ENCODE measurements at places on chromosomes 1 and 21.

GRCh38 chr1:1630191-1630964 lies 1.6 kb upstream of the MMP23B start:
- peak; percentile 91 for DNase-seq

GRCh38 chr1:68338081-68338480 lies 105.8 kb upstream of the WLS start:
- no peak for DNase-seq

- peak; percentile 2 for DNase-seq
Observed at GRCh38 chr21:30434033-30434631, 4.1 kb downstream of the KRTAP13-4 start.

DNA sequence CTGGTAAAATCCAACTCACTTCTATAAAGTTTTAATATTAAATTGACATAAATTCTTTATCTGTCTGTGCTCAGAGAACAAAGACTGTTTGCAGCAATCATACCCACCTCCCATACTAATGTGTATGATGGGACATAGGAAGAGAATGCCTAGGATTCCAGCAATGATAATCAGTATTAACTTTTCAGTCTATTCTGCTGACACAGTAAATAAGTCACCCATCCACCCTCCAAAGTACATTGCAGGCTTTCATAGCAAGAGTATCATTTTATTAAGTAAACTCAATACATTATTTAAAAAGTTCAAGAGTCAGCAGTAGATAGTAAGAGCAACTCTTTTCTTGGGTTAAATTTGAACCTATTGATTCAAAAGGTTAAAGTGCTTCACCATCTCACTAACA lies 8.8 kb downstream of the RBM34 start:
- DNase-seq = no peak

- DNase-seq = no peak
Observed at GRCh38 chr1:17185485-17185860, 19.5 kb upstream of the PADI1 start.

- no peak for DNase-seq
Observed at GRCh38 chr21:45492765-45493164, 49.5 kb downstream of the SLC19A1 start.

DNA sequence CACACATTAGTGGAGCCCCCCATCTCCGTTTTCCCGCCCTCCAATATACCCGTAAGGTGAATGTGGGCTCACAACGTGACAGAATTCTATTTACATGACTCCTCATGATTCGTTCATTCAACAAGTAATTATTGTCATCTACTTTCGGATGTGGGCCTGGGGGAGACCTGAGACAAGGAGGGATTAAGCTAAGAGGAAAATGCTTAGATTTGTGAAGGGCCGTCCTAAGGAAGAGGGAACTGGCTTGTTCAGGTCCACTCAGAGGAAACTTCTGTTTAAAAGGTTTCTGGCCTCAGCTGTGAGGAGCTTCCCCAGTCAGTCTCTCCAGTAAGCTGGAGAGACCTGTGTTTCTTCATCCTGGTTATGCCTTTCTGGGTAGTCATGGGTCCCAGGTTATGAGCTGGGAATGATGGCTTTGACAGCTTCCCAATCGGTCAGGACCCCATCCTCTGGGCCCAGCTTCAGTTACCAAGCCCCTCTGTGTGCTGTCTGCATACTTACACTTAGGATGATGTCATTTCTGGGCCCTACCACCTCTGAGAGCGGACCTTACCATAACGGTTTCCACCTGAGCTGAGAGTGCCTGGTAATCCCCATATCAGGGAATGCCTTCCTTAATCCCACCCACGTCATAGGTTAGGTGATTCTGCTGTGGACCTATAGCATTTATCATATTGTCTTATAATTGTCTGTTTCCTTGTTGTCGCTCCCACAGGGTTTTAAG lies 687 bp upstream of the ERI3 start:
- no peak for DNase-seq

- no peak for DNase-seq
Observed at GRCh38 chr1:85577419-85578320, 2.9 kb upstream of the CCN1 start.

DNA sequence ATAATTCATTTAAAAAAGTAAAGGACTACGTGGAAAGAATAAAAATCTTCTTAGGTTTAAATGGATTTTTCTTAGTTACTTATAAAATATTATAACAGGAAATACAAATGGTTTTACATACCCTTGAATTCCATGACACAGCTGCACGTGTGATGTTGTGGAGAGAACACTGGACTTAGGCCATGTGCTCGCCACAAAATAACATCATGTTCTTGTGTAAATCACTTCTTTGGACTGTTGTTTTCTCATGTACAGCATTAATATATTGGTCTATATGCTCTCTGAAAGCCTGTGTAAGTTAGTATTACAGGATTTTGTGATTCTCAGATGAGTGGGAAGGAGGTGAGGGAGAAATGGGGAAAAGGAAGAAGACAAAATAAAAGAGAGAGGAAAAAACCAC lies 228.2 kb downstream of the DNM3 start:
- DNase-seq = no peak

- no peak for DNase-seq
Observed at GRCh38 chr1:161085165-161085564, 4.2 kb downstream of the NECTIN4 start.

DNA sequence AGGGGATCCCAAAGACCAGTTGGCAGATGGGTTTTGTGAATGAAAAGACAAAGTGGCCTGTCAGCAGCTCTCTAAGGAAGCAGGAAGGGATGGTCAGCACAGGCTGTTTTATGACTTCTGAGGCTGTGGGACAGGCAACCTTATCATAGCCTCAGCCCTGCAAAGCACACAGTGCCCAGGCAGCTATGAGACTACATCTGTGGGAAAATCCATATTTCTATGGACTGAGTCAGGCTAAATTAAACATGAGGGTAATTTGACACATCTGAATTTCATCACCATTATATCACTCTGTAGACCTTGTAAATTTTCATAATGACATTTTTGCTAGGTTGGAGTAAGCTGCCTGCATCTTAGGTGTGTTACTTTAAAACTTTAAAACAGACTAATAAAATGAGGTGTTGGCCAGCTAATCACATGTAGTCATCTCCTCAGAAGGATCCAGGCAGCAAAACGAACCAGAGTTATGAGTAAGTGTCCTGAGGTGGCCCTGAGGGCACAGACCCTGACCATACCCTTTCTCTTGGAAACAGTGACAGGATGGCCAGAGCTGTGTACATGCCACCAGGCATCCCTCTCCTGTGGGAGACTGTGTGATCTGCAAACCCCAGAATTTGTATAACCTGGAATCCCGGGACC lies 14.6 kb downstream of the NGF start:
- no peak for DNase-seq

DNA sequence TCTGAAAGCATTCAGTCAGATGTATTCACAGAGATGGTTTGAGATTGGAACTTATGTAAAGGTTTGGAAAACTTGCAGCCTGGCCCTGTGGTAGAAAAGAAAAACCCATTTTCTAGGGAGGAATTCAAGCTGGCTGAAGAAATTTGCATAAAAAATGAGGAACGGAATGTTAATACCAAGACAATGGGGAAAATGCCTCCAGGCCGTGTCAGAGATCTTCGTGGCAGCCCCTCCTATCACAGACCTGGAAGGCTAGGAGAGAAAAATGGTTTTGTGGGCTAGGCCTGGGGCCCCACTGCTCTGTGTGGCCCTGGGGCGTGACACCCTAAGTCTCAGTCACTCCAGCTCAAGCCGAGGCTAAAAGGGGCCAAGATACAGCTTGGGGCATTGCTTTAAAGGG lies 26.7 kb downstream of the NME7 start:
- no peak for DNase-seq

GRCh38 chr1:98049370-98050135 lies 128.7 kb upstream of the DPYD start:
- DNase-seq = no peak

GRCh38 chr1:219441884-219442283 lies 171.0 kb downstream of the ZC3H11B start:
- DNase-seq = no peak

DNA sequence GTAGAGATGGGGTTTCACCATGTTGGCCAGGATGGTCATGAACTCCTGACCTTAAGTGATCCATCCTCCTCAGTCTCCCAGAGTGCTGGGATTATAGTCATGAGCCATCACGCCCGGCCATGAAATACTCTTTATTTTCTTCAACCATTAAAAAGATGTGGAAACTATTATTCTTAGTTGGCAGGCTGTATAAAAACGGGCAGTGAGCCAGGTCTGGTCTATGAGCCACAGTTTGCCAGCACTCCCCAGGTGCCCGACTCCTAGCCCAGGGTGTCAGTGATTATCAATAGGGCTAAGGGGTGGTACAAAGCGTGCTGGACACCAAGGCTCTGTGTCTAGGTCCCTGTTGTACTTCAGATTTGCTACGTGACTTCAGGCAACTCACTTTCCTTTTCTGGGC lies 3.7 kb upstream of the TMEM61 start:
- DNase-seq = no peak

- no peak for DNase-seq
Observed at GRCh38 chr1:203772836-203773235, 7.9 kb downstream of the LAX1 start.

- no peak for DNase-seq
Observed at GRCh38 chr21:43979654-43980053, 32.5 kb upstream of the TRAPPC10 start.

DNA sequence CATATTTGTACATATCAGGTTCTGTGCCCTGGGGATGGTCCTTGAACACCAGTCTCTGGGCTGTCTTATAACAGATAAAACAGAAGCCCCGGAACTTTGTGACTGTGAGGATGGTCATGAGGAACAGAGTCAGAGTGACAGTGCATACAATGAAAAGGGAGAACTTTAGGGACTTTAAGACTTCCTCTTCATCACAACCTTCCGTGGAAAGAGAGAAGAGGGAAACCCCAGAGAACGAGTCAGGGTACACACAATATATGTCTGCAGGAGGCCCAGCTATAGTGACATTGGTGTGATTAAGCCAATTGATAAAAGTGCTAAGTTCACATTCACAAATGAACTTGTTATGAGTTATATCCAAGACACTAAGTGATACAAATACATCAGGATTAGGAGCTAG lies 32.1 kb downstream of the TLR5 start:
- DNase-seq = no peak

DNA sequence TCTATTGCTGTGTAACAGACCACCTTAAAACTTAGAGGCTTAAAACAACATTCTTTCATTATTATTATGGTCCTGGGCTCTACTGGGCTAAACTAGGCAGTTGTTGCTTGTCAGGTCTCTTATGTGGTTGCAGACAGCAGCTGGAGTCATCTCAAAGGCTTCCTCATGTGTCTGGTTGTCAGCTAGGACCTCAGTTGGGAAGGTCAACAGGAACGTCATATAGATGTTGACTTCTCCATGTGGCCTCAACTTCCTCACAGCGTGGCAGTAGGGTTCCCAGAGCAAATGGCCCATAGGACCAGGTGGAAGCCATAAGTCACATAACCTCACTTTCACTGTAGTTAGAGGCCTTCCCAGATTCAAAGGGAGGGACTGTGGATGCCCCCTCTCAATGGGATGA lies 15.4 kb upstream of the MEF2D start:
- DNase-seq = no peak

DNA sequence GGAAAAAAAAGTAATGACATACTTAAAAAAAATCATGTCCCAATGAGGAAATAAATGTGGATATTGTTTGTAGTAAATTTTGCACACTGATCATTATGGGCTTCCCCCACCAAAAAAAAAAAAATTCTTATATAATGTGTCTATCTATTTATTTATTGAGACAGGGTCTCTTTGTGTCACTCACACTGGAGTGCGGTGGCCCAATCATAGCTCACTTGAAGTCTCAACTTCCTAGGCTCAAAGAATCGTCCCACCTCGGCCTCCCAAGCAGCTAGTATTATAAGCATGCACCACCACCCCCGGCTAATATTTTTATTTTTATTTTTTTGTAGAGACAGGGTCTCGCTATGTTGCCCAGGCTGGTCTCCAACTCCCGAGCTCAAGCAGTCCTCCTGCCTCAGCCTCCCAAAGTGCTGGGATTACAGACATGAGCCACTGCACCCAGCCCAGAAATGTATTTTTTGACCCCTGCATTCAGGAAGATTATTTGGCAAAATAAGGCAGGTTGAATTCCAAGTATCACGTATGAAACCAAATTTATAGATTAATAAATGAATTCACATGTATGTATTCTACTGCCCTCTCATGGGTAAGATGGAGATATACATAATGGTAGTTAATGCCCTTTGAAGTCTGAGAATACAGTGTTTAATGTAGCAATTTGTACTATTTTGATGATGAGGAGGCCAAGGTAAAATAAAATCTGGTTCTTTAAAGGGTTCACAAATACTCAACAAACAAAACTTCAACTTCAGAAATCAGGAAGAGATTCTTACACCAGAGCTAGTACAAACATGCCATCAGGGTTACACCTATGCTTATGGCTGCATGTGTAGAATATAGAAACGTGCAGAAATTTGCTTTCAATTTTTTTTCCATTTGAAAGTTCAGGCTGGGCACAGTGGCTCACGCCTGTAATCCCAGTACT lies 1.4 kb upstream of the DENND2C start:
- DNase-seq = no peak

DNA sequence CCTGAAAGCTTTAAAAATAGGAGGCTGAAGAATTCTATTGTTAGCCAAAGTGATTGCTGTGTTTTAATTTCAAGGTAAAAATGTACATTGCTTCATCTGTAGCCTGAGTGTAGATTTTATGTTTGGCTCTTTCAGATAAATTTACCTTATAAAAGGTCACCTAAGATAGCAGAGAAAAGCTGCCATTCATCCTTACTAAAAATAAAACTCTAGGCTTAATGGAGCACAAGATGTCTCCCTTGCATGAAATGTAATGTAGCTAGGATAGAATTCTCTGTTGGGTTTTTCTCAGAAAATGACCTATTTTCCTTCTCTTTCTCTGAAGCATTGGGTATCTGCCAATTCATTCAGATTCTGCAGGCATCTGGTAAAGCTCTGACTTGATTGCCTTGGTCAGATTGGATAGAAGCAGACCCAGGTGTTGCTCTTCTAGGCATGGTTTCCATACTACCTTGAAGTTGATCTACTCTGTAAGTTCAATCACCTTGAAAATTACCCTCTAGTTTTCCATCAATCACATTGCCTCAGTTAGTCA lies 176.6 kb upstream of the GORAB start:
- DNase-seq = no peak

- no peak for DNase-seq
Observed at GRCh38 chr1:167974698-167975097, 37.8 kb upstream of the MPC2 start.

- DNase-seq = peak; percentile 4
Observed at GRCh38 chr1:168637350-168637991, 61.1 kb downstream of the XCL1 start.

DNA sequence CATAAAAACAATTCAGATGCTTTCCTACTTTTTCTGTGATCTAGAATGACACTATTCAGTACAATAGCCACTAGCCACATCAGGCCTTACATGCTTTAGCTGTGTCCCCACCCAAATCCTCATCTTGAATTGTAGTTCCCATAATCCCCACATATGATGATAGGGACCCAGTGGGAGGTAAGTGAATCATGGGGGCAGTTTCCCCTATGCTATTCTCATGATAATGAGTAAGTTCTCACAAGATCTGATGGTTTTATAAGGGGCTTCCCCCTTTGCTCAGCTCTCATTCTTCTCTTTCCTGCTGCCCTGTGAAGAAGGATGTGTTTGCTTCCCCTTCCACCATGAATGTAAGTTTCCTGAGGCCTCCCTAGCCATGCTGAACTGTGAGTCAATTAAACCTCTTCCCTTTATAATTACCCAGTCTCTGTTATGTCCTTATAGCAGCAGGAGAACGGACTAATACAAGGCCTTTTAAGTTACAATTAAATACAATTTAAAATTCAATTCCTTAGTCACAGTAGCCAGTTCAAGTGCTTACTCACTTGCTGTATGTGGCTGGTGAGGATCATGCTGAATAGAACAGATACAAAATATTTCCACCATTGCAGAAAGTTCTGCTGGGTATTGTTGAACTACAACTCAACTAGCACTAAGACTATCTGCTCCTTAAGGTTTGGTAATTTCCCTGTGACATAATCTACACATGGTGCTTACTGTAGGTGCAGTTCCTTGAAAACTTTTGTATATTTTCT lies 106.7 kb downstream of the SCMH1 start:
- no peak for DNase-seq
